ENCODE measurements at places on chromosomes 3 and 15.

DNA sequence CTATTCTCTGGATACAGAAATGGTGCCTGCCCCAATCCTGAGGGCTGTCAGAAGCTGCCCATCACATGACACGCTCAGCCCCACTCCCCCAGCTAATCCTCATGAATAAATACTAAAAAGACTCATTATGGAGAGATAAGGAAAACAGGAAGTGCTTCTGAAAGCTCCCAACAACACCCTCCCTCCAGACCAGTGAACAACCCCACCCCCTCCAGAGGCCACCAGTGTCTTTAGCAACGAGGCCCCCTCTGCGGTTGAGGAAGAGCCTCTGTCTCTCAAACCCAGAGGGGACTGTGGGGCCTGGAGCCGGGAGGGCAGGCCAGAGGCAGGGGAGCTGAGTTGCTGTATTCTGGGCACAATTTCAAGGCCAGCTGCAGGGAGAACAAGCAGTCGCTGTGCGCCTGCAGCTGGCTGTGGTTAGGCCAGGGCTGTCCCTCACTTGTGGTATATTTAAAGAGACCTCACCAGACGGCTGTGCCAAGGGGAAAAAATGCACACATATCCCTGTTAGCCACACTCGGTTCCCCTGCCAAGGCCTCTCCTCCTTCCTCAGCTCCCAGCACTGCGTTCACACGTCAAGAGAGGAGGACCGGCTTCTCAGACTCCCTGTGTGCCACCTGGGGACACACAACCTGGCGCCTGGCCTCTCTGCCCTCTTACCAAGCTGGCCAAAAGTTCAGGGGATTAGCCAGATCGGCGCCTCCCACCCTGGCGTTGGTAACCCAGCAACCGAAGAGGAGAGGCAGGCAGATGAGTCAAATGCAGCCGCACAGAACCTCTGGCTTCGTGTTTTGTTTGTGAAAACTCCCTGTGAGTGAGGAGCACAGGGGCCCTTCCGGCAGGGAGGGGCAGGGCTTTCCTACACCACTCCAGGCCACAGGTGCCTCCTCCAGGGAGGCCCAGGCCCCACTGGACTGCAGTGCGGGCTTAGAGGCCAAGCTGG lies 101.2 kb upstream of the ETV5 start:
- DNase-seq, result no peak

DNA sequence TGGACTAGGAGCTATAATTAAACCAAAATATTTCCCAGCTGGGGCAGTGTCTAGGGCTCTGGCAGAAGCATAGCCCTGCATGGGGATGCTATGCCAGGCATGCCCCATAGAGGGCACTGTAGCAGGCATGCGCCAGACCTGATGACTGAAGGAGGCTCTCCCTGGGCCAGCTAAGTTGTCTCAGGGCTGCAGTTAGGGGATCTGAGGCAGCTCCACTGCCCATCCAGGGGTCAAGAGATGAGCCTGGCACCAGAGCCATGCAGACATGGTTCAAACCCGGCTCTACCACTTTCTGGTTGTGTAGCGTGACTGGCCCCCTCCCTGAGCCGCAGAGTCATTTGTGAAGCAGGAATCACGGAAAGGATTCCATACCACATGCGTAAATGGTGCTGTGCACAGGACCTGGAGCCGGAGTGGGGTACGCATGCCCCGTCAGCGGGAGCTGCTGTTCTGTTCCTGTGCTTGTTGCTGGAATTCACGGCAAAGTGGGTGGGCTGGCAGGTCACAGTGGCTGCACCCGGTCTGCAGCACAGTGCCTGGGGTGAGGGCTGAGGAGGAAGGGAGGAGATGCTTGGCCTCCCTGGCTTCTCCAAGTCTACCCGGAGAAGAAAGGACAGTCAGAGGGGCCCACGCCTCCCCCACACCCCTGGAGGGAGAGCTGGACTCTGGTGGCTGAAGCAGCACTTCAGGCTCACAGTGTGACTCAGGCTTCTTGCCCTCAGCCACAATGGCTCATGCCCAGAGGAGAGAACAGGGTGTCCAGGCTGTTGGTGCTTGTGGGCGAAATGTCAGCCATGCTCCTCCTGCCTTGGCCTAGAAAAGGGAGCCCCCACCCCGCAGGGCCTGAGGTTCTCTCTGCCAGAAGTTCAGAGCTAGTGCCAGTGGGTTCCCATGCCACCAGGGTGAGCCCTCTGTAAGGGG lies 43.1 kb downstream of the DNASE1L3 start:
- peak; percentile 13 for DNase-seq

- no peak for DNase-seq
These were observed 64.9 kb upstream of the RAD18 start for GRCh38 chr3:9028134-9028533.

DNA sequence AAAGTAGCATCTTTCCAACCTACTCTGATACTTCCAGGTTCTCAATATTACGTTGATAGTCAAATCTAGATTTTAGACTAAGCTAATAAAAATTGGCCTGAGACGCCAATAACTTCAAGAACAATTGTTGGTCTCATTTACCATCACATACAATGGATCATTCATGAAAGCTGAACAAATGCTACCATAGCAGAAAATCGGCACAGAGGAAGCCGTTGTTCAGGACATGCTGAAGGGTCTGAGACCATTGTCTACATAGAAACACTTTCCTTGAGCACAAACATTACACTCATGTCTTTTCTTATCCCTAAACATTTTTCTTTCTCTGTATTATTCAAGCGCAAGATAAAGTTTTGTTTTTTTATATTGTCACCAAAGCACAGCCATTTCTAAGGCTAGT lies 37.2 kb upstream of the FHIT start:
- no peak for DNase-seq

- no peak for DNase-seq
These were observed 8.2 kb downstream of the CBLB start for GRCh38 chr3:105860641-105861040.

DNA sequence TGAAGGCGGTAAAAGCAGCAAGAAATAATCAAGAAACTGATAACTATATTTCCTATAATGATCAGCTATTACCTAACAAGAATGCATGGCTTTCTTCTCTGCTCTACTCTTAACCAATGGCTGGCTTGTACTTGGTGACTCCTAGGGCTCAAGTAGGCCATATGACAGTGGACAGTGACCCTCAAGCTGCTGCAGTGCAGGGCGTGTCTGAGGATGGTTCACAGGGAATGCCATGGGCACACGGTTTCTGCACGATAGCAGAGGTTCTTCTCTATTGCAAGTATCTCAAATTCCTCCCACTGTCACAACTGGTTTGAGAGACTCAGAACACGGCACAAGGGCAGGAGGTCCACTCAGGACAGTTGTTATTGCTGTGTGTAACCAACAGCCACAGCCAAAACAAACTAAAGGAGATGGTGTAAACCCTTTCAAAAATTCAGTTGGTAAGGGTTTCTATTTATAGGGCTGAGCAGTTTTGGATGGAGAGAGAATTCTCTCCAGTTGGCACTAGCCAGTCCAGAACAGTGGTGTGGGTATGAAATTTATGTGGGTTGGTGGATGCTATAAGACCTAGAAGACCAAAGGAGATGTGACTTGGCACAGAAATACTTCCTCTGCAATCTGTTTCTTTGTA lies 103.2 kb upstream of the ST8SIA2 start:
- DNase-seq, result no peak

- no peak for DNase-seq
These were observed 76.4 kb downstream of the SPSB4 start for GRCh38 chr3:141127344-141128125.

Measured in activated T-helper 9 cell treated with anti-CD3 and anti-CD28 coated beads, Interleukin-2, amount 50 U/mL, for 16 hours (primary cell).